Upper lobe of right lung (tissue), 1 donor: ENCODE measurements at places on chromosomes 11 and 22.

- DNase-seq: no peak
Measured at GRCh38 chr11:15107730-15108515, 6.8 kb upstream of the INSC start.

DNA sequence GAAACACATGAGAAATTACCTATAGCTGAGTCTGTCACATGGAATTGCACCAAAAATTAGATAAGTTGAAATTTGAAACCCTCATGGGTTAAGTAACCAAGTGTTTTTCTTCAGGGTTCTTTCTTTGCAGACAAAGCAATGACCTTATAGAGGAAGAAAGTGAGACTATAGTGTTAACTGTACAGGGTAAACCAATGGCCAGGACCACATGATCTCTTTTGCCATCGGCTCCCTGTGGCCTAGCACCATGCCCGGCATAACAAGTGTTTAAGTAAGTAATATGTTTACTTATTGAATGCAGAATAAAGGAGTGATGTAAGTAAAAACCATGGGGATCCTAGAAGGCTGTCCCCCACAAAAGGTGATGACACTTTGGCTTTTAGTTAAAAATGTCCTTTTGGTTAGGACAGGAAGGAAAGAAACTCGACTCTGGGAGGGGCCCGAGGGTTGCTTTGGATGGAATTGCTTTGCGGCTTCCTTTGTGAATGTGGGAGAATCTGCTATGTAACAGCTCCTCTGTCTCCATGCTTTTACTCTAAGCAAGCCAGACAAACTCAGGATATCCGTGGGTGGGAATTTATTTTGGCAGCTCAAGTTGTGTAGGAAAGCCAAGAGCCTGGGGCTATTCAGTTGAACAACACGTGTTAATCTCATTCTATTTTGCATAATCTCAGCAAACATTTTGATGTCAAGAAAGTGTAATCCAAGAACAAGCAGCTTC lies 454.7 kb downstream of the INSC start:
- no peak for DNase-seq

DNA sequence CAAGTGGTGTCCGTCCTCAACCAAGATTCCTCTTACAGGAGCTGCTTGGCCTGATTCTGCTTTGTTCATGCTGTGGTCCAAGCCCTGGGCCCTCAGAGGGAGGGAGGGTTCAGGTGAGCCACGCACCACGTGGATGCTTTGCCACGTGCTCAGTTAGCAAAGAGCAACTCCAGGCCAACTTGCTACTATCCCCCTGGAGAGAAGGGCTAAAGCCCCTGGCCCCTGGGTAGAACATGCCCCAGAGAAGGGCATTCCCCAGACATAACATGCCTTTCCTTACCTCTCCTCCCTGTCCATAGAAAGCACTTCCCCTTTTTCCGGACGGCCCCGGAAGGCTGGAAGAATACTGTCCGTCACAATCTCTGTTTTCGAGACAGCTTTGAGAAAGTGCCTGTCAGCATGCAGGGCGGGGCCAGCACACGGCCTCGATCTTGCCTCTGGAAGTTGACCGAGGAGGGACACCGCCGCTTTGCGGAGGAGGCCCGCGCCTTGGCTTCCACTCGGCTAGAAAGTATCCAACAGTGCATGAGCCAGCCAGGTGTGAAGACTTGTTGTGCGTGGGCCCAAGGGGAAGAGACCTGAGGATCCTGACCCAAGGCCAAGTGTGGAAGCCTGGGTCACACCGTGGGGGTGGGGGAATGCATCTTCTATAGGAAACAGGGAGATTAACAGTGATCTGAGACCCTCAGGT lies 8.8 kb downstream of the FOXR1 start:
- DNase-seq: peak; percentile 65

DNA sequence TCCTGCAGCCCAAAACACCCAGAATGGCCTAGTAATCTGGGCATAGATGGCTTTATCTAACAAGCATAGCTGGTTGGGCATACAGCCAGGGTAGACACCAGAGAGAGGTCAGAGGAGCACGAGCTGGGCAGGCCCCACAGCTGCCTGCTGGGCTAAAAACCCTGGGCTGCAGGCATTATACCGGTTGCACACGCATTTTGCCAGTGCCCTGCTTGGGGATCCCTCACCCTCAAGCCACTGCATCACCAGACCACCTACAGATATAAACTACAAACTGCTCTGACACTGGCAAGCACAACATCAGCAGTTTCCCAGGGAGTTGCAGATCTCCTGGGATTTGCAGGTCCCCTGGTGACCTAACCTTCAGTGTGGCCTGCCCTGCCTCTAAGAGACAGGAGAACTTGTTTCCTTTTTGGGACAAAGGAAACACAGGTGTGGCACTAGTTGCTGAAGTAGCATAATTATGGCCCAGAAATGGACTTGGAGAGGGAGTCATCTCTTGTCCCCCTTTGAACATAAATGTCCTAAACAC lies 79.1 kb upstream of the SC5D start:
- no peak for DNase-seq

DNA sequence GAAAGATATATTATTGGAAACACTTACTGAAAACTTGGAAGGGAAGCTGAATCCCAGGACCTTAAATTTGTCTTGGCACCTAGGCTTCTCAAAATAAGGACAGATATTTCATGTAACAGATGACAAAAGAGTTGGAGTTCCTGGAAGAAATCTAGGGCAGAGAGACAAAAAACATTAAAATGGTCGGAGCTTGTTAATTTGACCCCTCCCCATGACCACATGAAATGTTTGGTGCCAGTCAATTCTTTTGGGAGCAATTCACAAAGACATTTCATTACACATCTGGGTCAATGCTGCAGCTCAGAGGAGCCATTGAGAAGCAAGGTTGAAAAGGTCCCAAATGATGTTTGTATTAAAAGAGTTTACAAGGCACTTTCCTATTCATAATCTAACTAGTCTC lies 162.0 kb upstream of the GUCY1A2 start:
- no peak for DNase-seq
